ENCODE measurements at places on chromosomes 16 and 17.

- no peak overlapping the region for H3K4me3 ChIP-seq
- H3K4me1 ChIP-seq = no peaks in the 10 kb centered on the region
- H3K27ac ChIP-seq = no peak overlapping the region
- H3K27me3 ChIP-seq = peaks cover 82% of the 10 kb centered on the region
- DNase-seq = no peak
These were observed 59.3 kb downstream of the IKZF3 start for GRCh38 chr17:39804839-39805238.

DNA sequence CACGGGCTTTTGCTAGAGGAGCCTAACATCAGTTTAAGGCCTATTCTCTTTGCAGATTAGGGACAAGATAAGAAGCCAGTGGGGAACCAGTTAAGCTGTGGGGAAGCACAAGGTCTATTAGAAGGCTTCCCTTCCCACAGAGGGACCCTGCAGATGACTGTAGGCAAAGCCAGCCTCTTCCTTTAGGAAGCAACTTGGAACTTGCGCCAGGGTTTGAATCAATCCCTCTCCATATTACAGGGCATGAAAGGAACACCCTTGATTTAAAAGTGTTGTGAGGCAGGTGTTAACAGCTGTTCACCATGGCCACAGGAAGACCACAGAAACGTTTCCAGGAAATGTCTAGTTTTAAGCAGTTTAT lies 77.3 kb downstream of the RPTOR start:
- no peak overlapping the region for H3K4me3 ChIP-seq
- no peaks in the 10 kb centered on the region for H3K27me3 ChIP-seq
- no peak overlapping the region for H3K27ac ChIP-seq
- H3K4me1 ChIP-seq = peaks cover 15% of the 10 kb centered on the region

GRCh38 chr16:13189250-13189649 lies 287.9 kb downstream of the SHISA9 start:
- DNase-seq = no peak
- H3K27ac ChIP-seq = no peak overlapping the region
- no peak overlapping the region for H3K4me3 ChIP-seq
- peaks cover 11% of the 10 kb centered on the region for H3K36me3 ChIP-seq

GRCh38 chr16:35510701-35511100 lies 2051.3 kb downstream of the TP53TG3F start:
- H3K36me3 ChIP-seq = no peaks in the 10 kb centered on the region
